ENCODE measurements at places on chromosomes 7 and 10.

DNA sequence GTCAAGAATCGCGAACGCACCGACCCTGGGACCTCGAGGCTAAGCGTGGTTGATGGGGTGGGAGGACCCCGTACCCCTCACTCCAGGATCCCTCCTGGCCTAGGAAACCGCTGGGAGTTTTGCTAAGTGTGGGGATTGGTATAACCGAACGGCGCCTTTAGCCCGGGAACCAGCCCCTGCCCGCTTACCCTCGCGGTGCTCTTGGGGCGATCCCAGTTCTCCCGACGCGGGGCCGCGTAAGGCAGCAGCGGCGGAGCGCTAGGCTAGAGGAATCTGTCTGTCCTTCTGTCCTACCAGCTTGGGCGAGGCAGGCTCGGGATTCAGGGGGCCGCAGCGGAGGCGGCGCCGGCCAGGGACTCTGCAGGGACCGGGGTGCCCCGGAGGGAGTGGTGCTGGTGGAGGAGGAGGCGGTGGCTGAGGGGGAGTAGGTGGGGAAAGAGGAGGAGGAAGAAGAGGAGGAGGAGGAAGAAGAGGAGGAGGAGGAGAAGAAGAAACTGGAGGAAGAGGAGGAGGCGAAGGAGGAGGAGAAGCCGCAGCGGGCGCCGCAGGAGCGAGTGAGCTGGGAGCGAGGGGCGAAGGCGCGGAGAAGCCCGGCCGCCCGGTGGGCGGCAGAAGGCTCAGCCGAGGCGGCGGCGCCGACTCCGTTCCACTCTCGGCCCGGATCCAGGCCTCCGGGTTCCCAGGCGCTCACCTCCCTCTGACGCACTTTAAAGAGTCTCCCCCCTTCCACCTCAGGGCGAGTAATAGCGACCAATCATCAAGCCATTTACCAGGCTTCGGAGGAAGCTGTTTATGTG lies 439 bp upstream of the EMX2 start:
- no peak for DNase-seq

DNA sequence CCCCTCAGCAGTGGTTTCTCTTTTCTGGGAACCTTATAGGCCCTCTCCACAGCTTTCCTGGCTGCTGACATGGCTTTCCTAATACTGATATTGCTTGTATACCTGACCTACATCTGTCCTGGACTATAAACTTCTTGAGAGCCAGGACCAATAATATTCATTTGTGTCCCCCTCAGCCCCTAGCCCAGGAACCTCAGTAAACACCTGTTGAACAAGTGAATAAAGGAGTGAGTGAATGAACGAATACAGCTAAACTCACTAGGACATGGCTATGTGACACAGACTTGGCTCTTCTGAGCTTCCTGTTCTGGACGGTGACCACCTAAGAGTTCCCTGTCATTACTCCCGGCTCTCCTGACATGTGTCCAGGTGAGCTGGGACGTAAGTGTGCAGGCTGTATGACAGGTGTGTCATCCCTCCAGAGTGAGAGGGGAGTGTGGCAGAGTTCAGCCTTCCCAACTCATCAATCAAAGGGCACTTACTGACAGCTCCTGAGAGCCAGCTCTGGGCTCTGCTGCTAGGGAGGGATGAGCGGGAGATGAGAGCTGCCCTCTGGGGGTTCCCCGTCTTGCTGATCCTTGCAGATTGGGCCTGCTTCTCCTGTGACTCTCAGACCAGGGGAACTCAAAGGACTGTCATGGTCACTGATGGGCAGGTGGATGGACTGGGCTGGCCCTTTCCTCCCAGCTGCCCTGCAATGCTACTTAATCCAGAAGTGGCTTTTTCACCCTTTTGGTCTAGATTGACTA lies 84.5 kb downstream of the HIF1AN start:
- DNase-seq = no peak

DNA sequence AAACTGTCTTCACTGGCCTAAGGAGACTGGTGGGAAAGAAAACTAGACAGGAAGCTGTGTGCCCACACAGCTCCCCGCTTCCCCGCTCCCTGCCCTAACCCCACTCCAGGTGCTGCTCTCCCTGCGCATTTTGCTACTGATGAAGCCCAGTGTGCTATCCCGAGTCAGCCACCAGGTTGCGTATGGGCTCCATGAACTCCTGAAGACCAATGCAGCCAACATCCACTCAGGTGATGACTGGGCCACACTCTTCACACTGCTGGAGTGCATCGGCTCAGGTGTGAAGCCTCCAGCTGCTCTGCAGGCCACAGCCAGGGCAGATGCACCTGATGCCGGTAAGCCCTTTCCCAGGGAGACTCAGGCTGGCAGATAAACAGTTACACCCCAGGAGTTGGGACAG lies 20.3 kb upstream of the NFKB2 start:
- no peak for DNase-seq

GRCh38 chr10:114265392-114266053 lies 26.5 kb downstream of the VWA2 start:
- DNase-seq = no peak

DNA sequence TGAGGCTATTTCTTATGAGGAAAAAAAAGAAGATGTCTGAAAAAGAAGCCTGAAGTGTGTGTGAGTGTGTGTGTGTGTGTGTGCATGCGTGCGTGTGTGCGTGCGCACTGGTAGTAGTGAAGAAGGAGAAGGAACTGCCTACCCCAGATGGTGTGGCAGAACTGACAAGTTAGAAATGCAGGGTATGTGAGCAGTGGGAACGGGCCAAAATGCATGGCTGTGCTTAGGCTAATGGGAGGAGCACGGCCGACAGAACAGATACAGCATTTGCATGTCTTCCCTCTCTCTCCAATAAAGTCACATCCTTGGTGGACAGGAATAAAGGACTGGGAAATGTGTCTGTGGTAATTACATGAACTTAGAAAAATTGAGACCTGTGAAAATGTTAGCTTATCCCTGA lies 94.3 kb downstream of the IDE start:
- DNase-seq = no peak

DNA sequence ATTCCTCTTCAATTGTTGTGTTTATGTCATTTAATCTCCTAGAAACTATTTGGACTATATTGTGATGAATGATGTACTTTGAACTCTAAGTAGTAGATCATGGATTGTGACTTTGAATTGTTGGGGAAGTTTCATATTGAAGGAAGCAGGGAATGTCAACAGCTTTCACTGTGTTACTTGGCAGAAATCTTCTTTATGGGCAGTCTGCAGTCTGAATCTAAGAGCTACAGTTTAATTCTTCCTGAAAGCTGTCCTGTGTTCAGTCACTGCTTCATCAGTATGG lies 91.6 kb downstream of the PPP1R9A start:
- no peak for DNase-seq

GRCh38 chr10:2173327-2173726 lies 436.0 kb upstream of the ADARB2 start:
- no peak for DNase-seq

DNA sequence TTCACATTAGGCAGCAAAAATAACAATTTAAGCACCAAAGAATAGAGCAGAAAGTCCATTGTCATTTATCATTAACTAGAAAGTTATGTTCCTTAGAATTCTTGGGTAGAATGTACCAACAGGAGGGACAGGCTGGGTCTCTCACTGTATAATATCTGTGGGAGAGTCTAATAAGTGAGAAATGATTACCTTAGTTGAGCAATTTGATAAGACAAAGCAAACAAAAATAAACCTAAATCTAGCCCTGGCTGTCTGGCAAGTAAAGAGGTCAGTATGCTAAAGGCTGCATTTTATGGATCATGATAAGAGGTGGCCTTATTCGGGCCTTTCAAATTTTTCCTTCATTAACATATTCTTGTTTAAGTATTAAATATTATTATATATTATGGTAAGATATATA lies 35.6 kb downstream of the THNSL1 start:
- DNase-seq = no peak

- DNase-seq = no peak
Observed at GRCh38 chr10:77006836-77007511, 630.6 kb downstream of the KCNMA1 start.

GRCh38 chr10:96292971-96293920 lies 11.0 kb upstream of the DNTT start:
- peak; percentile 30 for DNase-seq

DNA sequence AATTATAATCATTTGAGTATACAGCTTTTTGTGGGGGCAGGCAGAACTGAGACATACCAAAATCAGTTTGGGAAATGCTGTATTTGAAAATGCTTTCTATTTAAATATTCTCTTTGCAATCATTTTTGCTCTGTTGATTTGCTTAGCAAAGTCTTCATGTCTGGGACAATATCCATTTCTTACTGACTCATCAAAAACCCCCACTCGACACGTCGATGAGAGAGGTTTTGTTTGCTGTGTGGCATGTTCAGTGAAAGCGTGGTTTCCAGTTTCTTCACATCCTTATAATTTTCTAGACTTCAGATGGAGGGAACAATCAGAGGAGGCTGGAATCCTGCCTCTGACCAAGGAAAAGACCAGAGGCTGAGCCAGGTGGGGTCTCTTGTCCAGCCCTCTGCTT lies 28.9 kb downstream of the HTRA1 start:
- no peak for DNase-seq

DNA sequence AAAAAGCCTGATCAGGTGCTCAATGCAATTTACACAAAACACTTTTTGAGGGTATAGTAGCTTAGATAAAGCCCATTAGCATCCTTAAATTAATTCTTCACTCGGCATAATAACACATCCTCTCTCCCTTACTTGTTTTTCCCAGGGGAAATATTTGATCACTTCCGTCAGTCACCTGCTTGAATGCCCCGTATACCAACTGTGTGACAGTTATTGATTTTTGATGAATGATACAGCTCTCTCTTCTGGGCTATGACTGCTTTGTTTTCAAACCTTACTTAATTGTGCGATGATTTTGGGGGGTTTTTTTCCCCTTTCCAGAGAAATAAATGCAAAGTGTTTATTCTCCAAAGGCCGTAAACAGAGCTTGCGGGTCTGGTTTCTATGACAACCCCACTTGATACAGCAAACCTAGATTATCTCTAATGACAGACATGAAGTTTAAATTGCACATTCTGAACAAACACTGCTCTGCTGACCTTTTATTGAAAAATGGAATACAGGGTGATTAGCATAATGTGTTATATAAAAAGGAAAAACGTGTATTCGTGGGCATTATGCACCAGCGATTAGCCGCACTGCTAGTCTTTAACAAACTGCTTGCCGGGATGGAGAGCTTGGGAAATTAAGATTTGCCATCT lies 78.4 kb upstream of the NANOS1 start:
- no peak for DNase-seq

GRCh38 chr7:104225451-104225850 lies 17.6 kb upstream of the ORC5 start:
- DNase-seq = no peak
